Tibial artery (tissue), 4 donors: ENCODE measurements at places on chromosomes 11 and 22.

DNA sequence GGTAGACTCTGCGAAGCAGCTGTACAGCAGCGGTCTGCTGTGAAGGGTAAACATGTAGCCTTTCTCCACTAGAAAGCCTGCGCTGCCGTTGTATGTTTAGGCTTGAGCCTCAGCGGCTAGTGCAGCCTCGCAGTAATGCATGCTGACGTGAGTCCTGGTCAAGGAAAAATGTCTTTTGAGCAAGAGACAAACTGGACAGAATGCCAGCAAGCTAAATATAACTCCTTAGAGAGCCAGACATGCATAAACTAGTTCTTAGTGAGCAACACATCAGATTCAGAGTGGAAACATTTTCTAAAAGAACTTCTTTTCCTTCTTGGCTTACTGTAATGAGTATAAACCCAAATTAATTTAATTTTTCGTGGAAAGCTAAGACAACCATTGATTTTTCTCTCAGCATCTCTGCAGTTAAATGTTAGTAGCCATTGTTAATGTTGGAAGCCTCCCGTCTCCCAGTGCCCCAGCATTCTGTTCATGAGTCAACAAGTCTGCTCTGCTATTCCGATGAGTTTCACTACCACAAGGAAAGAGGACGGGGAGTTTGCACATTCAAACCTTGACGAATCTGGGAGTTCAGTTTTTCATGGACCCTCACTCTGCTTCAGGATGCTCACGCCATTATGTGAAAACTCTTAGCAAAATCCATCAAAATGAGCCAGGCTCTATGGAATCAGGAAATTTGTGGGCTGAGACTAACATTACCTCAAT, 51.4 kb downstream of the JAM3 start:
- peak; percentile 91 for DNase-seq

- DNase-seq = no peak
Observed at GRCh38 chr22:18119409-18120110, 9.0 kb downstream of the TUBA8 start.

- DNase-seq = no peak
Observed at GRCh38 chr11:8102965-8103364, 22.0 kb downstream of the TUB start.

- no peak for DNase-seq
Observed at GRCh38 chr22:46290121-46290842, 6.4 kb upstream of the GTSE1 start.
